ENCODE measurements at places on chromosomes 1 and 21. TPM values are rescaled to one million over a fixed set of nuclear protein-coding genes. Genes with fewer than 3 reads are reported as not detected.

Gene OR2L2
- total RNA-seq, result not detected

GRCh38 chr21:45169001-45169400, 94.6 kb downstream of the ADARB1 start:
- DNase-seq, result no peak

Gene CDC7
- 14.5 TPM for total RNA-seq

Gene ZC3H12A
- total RNA-seq, result 4.7 TPM

Gene NR1I3
- not detected for total RNA-seq

- no peak for DNase-seq
Observed at GRCh38 chr1:230901671-230902070, 33.4 kb upstream of the C1orf198 start.

- peak; percentile 5 for DNase-seq
Observed at GRCh38 chr1:160779626-160780397, 16.2 kb upstream of the LY9 start.

Gene NKAIN1
- not detected for total RNA-seq

DNA sequence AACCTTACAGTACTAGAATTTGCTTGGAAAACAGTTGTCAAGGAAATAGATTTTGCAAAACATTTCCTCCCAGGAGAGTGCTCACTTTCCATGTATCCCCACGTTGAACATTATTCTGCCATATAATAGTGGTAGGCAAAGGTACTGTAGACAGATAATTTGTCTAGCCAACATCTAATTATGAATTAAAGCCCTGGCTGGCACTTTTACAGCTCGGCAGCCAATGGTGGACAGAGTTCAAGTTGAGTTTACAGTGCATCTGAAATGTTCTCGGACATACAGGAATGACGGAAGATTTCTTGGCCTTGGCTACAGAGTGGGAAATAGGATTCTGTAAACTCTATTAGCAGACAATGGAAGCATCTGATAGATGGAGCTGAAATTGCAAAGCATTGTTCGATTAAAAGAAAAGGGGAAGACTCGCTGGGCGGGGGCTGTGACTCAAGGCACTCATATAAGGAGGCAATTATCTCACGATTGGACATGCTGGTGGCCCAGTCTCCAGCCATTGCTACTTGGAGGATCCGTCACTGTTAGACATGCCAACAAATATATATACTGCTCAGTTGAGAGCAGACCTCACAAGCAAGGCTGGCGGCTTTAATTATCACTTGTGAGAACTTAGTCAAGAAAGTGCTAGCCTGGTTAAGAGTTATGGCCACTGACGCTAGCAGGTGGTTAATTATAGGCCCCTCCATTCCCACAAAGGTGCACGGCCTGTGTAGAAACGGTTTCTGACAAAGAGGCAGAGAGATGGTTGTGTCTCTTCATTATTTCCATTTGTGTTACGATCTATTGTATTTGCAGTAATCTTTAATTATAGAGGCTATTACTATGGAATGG, 48.0 kb downstream of the MAN1C1 start:
- no peak for DNase-seq

Gene MRAP
- total RNA-seq, result not detected

DNA sequence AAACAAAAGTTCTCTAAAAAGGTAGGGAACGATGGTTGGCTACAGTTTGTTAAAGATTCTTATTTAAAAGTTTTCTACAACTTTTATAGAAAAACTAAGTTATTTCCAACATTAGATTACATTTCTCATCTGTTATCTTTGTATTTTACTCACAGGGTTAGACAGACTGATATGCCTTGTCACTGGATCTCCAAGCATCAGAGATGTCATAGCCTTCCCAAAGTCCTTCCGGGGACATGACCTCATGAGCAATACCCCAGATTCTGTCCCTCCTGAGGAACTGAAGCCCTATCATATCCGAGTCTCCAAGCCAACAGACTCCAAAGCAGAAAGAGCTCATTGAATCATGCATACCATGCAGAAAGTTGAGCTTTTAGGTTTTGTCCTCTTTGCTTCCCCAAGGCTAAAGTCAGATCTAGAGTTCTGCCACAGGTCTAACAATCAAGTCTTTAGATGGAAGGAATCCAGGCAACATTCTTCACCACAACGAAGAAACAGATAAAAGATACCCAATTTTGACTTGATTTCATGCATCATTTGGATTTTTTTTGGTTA, 10.3 kb downstream of the GAS5 start:
- DNase-seq, result no peak

DNA sequence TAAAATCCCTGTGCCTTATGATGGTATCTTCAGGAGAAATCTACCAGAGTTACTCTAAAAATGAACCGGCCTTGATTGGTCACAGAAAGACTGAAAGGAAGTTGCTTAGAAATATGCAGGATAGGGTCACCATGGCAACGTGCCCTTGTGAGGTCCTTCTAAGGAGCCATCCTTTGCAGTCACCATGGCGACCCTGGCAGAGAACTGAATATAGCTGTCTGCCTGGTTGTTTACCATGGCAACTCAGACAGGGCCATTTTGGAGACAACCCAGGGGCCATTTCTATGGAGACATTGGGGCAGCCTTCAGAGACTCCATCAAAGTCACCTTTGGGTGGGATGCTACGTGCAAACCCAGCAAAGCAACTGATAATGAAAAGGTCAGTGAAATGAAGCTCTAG, 43.0 kb downstream of the SNX7 start:
- DNase-seq, result peak; percentile 23

DNA sequence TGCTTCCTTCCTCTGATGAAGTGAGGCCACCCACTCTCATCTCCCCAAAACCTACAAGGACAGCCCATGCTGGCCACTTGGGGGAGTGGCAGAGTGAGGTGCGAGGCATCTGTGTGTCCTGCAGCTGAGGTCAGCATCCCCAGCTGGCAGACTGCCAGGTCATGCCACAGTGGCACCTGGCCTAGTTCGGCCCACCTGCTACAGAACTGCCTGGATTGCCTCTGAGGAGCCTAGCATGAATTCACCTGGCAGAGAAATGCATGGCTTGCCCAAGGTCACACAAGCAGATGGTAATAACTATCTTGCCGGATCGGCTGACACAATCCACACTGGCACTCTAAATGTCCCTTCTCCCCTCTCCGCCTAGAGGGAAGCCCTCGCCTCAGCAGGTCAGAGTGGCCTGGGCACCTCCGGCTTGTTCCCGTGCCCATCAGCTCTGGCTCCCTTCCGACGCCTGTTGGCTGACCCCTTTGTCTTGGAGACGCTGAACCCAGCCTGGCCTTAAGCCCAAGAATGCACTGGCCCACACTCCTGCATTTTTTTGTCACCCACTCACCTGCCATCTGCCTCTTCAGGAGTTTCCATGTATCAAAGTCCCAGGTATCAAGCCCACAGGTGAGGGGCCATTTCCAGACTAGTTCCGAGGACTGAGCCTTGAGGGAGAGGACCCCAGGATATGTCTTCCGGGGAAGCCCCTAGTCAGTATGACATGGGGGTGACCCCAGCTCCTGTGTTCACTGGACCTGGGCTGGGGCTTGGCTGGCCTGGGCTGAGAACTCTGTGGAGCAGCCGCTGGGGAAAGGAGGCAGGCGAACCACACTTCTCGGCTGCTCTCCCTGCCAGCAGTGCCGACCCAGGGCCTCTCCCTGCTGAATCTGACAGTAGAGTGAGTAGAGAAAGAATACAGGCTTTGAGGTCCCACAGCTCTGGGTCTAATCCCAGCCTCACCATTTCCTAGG, 21.7 kb downstream of the ECE1 start:
- no peak for DNase-seq

Gene SMIM1
- not detected for total RNA-seq

DNA sequence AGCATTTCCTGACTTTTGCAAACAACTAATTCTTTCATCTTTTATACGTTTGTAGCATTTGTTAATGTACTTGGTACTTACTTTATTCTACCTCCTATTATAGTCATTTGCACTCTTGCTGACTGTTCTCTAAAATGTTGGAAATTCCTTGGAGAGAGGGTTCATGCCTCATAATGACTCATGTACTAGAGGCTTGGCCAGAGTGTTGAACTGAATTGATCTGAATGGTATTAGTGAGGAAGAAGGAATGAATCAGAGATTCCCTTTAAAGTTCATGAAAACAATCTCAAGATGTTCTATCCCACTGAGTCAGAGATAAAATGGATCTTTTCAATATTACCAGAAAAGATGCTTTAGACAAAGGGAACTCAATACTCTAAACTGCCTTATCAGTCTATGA, 383.4 kb downstream of the SEC16B start:
- peak; percentile 84 for DNase-seq

GRCh38 chr1:212514056-212514614, 81.4 kb downstream of the NENF start:
- peak; percentile 69 for DNase-seq

DNA sequence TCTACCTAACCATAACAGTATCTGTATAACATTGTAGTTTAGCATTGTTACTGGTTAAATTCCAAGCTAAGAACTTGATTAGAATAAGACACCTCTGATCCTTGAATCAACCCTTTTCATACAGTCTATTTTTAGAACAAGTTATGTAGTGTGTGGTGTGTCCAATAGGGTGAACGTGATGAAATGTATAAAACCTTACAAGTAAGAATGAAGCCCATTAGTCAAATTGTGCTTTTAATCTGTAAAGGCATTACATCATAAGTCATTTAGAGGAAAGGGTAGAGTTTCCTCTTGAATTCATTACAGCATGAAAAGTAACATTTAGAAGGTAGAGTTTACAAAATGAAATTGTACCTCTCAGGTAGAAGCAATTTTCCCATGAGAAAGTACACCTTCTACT, 479.2 kb downstream of the LTN1 start:
- no peak for DNase-seq

Gene GLIS1
- total RNA-seq, result 3.7 TPM

- no peak for DNase-seq
Observed at GRCh38 chr1:222767152-222767571, 30.2 kb downstream of the FAM177B start.

GRCh38 chr1:47536646-47537118, 98.8 kb downstream of the FOXD2 start:
- DNase-seq, result no peak

- no peak for DNase-seq
Observed at GRCh38 chr1:189693140-189693539, 784.5 kb downstream of the BRINP3 start.

Gene PSMA5
- total RNA-seq, result 46.8 TPM

GRCh38 chr1:234486858-234487840, 8.2 kb upstream of the TARBP1 start:
- DNase-seq, result peak; percentile 75

DNA sequence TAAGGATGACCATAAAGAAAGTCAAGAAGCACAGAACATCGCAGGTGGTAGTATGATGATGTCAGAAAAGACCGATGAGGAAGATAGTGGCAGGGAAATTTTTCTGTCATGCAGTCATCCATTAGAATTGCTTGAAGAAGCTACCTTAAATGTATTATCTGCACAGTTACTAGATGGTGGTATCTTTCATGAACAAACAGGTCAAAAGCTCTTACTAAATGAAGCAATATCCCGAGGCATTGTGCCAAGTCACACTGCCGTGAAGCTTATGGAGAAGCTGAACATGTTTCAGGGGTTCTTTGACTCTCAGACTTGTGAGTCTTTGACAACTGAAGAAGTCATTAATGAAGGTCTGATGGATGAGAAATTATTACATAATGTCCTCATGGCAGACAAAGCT, 128.8 kb downstream of the MACF1 start:
- DNase-seq, result no peak

Data from LHCN-M2 (cell line).